Neuronal stem cell (in vitro differentiated cells): ENCODE measurements at places on chromosomes 3 and 15.

GRCh38 chr3:184593220-184593927 lies 31.8 kb downstream of the EPHB3 start:
- DNase-seq = no peak

DNA sequence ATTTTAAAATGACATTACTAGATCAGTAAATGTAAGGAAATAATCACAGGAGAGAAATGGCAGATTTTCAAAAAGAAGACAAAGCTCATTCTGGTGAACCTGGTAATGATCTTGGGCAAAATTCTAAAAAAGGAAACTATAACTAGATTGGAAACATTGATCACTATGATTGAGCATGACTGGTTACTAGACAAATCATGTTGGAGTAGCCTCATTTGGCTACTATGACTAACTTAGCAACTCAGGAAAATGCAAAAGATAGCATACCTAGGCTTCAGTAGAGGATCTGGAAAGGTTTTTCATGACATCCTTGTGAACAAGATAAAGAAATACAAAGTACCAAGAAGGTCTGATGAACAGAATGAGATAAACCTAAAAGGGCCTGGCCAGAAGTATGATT lies 7.6 kb upstream of the TMF1 start:
- DNase-seq = no peak

- DNase-seq = no peak
Measured at GRCh38 chr3:178147001-178147400, 389.2 kb upstream of the KCNMB2 start.

DNA sequence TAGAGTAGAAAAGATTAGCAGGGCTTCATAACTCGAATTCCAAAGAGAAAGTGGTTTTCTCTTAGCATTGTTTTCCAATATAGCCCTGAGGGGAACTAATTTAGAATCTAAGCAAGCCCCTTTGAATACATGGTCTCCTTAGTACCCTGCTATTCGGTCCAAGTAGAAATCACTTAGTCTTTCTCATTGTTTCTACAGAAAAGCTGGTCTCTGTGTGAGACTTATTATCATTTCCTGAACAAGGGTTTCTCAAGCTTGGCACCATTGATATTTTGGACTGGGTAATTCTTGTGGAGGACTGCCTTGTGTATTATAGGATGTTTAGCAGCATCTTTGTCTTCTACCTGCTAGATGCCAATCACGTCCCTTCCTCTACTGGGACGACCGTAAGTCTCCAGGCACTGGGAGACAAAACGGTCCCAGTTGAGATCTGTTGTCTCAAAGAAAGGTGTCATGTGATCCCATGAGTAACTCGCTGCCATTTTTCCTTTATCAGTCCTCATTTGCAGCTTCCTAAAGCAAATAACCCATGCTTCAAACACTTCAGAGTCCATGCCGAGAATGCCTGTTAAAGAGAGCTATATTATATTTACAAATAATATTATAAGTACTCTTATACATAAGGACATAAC lies 230.7 kb upstream of the SLCO3A1 start:
- no peak for DNase-seq

GRCh38 chr3:155886915-155887314 lies 16.5 kb downstream of the GMPS start:
- no peak for DNase-seq
